T-helper 17 cell (primary cell): ENCODE measurements at places on chromosomes 11 and 22.

DNA sequence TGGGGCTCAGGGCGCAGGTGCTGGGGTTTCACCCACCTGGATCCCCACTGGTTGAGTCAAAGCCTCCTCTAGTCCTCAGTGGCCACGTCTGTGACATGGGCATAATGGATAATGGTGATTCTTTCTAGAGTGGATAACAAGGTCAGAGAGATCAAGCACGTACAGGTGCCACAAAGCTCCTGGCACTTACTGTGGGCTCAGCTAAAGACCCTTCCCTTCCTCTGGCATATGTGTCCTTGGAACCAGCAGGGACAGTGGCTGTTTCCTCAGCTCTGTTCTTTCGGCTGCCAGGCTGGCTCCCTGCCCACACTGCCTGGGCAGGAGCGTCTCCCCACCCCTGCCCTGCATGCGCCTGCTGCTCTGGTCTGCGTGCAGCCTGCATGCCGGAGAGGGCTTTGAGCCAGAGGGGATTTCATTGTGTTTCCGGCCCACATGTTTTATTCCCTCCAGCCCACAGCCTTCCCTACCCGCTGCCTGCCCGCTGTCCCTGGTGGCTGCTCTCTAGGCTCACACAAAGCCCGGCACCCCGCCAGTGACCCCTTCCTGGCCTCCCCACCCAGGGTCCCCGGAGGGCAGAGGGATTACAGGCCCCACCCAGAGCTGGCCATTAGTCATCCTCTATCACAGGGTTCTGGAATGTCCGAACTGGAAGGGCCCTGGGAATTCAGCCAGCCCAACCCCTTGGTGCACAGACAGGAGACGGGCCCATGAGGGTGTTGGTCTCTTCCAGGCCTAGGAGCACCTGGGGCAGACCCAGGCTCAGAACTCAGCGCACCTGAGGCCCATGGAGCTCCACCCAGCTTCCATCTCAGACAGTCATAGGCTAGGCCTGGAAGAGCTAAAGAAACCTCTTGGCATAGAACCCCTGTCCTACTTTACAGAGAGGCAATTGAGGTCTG is 55.3 kb upstream of the GCAT start:
- no peaks in the 10 kb centered on the region for H3K36me3 ChIP-seq
- DNase-seq, result no peak
- no peaks in the 10 kb centered on the region for H3K27me3 ChIP-seq
- peaks cover 7% of the 10 kb centered on the region for H3K4me1 ChIP-seq

DNA sequence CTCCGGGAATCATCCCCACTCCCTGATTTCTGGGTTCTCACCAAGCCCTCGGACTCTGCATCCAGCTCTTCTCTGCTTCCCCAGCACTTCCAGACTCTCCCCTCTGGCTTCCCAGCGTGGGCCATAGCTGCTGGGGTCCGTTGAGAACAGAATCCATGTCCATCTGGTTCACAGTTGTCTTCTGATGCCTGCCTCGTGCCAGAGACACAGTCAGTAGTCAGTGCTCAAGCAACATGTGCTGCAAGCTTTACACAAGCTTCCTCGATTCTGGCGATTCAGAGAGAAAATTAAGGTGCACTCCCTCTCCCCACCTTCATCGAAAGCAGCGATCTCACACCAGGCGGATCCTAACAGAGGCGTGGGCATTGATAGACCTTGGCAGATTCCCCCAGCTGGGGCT is 495.5 kb downstream of the TBC1D22A start:
- no peak overlapping the region for H3K4me3 ChIP-seq
- no peaks in the 10 kb centered on the region for H3K36me3 ChIP-seq
- H3K27me3 ChIP-seq, result peaks cover 32% of the 10 kb centered on the region
- DNase-seq, result no peak

- no peak for DNase-seq
- no peaks in the 10 kb centered on the region for H3K27me3 ChIP-seq
- no peak within 1 kb of the TSS for H3K4me3 ChIP-seq
- H3K36me3 ChIP-seq, result peaks cover 20% of the 10 kb centered on the region
- peaks cover 35% of the 10 kb centered on the region for H3K4me1 ChIP-seq
Observed at GRCh38 chr11:6497069-6497839, at the start of gene DNHD1. DNHD1 (plus strand) TSS chr11:6497280; CDS start chr11:6498216, 936 bp downstream.

DNA sequence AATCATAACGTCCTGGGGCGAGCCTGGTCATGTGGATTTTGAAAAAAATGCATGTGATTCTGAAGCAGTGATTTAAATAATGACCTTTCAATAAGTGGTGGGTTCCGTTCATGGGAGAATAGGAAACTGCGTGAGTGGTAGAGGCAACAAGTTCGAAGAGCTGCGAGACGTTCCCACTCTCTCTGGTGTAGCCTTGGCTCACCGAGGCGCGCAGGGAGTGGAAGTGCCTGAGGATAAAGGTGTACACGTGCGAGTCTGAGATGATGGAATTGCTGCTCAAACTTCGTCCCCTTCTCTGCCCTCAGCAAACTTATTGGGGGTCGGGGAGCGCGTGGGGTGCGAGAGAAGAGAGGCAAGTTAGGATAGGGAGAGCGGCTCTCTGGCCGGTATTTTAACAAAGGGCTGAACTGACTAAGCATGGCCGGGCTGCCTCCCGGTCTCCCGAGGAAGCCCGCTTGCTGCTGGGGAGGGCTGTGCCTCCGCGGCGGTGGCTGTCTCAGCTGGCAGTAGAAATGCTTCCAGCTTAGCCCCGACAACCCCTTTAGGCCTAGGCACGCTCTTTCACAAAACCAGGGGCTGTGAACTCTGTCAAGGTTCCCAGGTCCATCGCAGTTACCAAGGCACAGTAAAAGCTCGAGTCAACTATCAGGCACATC is 875 bp upstream of the STT3A start:
- peaks cover 44% of the 10 kb centered on the region for H3K4me1 ChIP-seq
- DNase-seq, result peak; percentile 22
- peak overlapping the region; percentile 99 for H3K4me3 ChIP-seq
- H3K36me3 ChIP-seq, result peaks cover 6% of the 10 kb centered on the region
- H3K27ac ChIP-seq, result peak overlapping the region; percentile 99

DNA sequence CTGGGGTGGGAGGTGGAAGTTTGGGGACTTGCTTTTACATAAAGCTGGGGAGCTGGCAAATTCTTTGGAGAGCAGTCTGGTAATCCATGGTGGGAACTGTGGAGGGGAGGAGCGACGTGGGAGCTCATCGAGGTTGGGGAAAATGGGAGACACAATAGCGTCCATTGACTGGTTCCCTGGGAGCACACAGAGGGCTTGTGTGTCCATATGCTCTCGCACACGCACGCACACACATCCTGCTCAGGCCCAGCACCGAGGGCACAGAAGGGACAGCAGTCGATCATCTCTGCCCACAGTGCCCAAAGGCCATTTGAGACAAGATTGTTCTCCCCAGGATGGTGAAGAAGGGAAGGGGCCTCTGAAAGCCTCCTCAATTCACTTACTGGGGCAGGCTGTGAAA is 53.7 kb downstream of the FBXO7 start:
- peaks cover 20% of the 10 kb centered on the region for H3K27me3 ChIP-seq
- no peak overlapping the region for H3K4me3 ChIP-seq
- no peaks in the 10 kb centered on the region for H3K4me1 ChIP-seq
- H3K36me3 ChIP-seq, result no peaks in the 10 kb centered on the region
- no peak for DNase-seq

DNA sequence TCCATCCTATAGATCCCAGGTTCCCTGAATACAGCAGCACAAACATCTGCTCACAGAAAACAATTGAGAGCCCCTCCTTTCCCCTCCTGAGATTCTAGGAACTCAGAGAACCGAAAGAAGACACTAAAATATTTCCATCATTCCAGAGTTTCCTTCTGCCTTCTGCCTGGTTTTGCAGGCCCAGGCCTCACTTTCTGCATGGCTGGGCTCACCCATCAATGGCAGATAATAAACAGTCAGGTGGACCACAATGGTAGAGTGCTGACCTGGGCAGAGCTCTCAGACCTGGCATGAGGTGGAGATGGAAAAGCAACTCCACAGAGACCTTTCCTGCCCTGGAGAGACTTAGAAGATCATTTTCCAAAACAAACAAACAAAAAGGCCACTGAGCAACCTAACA is 389.1 kb downstream of the NXPE2 start:
- DNase-seq, result no peak
- no peaks in the 10 kb centered on the region for H3K27me3 ChIP-seq
- H3K36me3 ChIP-seq, result no peaks in the 10 kb centered on the region
- no peak overlapping the region for H3K27ac ChIP-seq
- H3K4me1 ChIP-seq, result no peaks in the 10 kb centered on the region
- no peak overlapping the region for H3K4me3 ChIP-seq

- no peaks in the 10 kb centered on the region for H3K36me3 ChIP-seq
- H3K27me3 ChIP-seq, result peaks cover 16% of the 10 kb centered on the region
- H3K4me3 ChIP-seq, result no peak overlapping the region
Observed at GRCh38 chr11:83706566-83706965, 420.4 kb upstream of the CCDC90B start.

- no peaks in the 10 kb centered on the region for H3K36me3 ChIP-seq
- no peak for DNase-seq
- peaks cover 2% of the 10 kb centered on the region for H3K4me1 ChIP-seq
- H3K27me3 ChIP-seq, result peaks cover 69% of the 10 kb centered on the region
- H3K27ac ChIP-seq, result no peak overlapping the region
- no peak overlapping the region for H3K4me3 ChIP-seq
Observed at GRCh38 chr11:120883404-120884080, 140.4 kb upstream of the TBCEL start.

- peaks cover 12% of the 10 kb centered on the region for H3K4me1 ChIP-seq
- no peak for DNase-seq
- H3K36me3 ChIP-seq, result peaks cover 4% of the 10 kb centered on the region
- H3K4me3 ChIP-seq, result no peak overlapping the region
Observed at GRCh38 chr11:78212586-78213371, 24.1 kb downstream of the USP35 start.

DNA sequence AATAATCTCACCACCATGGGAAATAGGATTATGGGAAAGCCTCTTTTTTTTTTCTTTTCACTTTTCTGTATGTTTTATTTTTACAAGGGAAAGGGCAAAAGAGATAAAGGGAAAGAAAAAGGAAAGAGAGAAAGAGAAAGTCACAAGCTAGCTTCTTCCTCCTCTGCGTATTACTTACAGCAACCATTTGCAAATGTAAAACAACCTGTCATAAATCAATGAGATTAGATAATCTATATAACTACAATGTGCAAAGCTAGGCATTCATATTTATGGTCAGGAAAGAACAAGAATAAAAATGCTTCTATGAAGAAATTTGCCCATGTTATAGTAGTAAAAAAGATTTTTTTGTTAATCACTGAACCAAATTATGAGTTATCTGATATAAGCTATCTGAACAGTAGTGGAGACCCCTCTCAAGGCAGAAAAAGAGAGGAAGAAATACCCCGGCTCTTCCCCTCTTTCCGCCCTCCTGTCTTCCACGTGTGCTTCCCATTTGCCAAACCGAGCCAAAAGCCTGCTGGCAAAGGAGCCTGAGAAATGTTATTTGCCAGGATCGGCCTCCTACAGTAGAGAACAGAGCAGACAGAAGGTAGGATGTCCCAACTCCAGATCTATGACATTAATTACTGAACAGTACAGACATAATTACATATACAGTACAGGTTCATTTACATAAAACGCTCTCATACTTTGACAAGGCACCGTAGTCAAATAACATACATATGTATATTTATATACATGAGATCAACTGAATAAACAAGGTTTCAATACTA is 50.2 kb downstream of the ARHGAP32 start:
- H3K27me3 ChIP-seq, result no peaks in the 10 kb centered on the region
- DNase-seq, result no peak
- no peaks in the 10 kb centered on the region for H3K36me3 ChIP-seq

DNA sequence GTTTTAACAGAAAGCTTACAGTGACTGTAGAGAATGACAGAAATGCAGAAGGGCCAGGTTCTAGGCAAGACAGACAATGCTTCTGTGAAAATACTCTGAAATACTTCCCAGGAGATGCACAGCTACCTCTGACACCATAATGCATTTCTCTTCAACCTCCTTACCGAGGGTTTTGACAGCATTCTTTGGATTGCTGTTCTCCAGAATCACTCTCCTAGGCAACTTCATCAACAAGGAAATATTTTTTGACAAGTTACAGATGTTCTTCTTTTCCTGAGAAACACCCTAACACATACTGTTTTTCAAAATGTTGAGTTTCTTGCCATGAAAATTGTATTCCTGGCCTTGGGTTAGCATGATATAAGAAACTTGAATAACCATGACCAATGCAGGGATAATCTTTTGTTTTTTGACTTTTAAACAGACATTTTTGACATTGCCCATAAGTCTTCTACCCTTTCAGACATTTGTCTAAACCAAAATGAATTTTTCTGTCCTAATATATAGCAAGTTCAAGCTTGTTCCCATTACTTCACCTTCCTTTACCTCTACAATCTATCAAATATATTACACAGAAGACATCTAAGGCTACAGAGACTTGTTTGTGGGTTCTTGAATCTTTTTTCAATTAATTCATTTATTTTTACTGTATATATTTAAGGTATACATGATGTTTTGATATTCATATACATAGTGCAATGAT is 108.1 kb downstream of the CCDC34 start:
- no peaks in the 10 kb centered on the region for H3K4me1 ChIP-seq
- DNase-seq, result no peak
- no peak overlapping the region for H3K4me3 ChIP-seq
- no peaks in the 10 kb centered on the region for H3K36me3 ChIP-seq
- no peak overlapping the region for H3K27ac ChIP-seq
- H3K27me3 ChIP-seq, result peaks cover 36% of the 10 kb centered on the region

- H3K27me3 ChIP-seq, result no peaks in the 10 kb centered on the region
- no peak overlapping the region for H3K27ac ChIP-seq
- DNase-seq, result no peak
- H3K4me1 ChIP-seq, result peaks cover 10% of the 10 kb centered on the region
Observed at GRCh38 chr22:39123751-39124581, 26.9 kb downstream of the APOBEC3H start.

DNA sequence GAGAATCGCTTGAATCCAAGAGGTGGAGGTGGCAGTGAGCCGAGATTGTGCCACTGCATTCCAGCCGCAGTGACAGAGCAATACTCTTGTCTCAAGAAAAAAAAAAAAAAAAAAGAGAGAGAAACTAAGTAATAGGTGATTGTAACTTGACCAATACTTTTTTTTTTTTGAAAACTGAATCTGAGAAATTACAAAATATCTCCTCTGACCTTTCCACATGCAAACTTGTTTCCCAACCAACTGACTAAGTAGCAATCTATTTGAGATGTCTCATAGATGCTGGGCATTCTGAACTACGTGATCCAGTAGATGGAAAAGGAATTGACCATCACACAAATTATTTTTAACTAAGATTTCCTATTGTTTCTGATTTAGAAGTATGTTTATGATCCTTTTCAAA is 407.3 kb upstream of the CHORDC1 start:
- H3K36me3 ChIP-seq, result no peaks in the 10 kb centered on the region
- H3K27me3 ChIP-seq, result no peaks in the 10 kb centered on the region
- no peak overlapping the region for H3K27ac ChIP-seq
- no peak overlapping the region for H3K4me3 ChIP-seq
